ENCODE measurements at places on chromosomes 6 and 20. TPM values are rescaled to one million over a fixed set of nuclear protein-coding genes. Genes with fewer than 3 reads are reported as not detected.
A peak's percentile ranks its signal among the peaks of the same experiment; 100 is the strongest.

DNA sequence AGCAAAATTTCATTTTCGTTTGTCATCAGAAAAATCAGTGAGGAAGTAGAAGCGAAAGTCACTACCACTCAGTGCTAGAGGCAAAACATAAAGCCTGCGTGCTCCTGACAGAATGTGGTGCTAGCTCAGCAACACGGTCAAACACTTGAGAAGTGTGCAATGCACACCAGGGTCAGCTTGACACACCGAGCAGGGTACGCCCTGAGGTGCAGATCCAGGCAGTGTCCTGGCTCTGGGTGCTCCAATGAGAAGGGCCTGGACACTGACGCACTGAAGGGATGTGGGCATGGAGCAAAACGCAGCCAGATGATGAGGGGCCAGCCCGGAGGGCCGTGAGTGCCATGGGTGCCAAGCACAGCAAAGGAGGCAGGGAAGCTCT is 5.9 kb downstream of the RNASET2 start:
- no peak for DNase-seq

GRCh38 chr6:112682071-112682470 is 334.9 kb downstream of the RFPL4B start:
- no peak for DNase-seq

DNA sequence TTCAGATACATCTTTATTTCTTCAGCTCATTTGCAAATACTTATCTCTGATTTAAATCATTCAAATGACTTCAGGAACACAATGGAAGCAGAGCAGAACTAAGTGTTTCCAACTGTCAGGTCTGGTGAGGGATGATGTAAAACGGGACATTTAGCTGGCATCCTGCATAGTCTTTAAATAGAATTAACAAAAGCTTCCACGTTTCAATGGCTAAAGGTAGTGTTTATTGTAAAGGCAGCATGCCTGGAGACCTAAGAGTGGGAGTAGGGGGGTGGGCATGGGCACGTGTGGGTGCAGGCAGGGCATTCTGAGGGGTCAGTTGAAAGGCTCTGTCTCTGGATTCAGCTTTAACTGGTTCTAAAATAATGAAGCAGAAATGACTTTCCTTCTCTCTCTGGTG is 174.9 kb downstream of the PLCB1 start:
- DNase-seq, result no peak

DNA sequence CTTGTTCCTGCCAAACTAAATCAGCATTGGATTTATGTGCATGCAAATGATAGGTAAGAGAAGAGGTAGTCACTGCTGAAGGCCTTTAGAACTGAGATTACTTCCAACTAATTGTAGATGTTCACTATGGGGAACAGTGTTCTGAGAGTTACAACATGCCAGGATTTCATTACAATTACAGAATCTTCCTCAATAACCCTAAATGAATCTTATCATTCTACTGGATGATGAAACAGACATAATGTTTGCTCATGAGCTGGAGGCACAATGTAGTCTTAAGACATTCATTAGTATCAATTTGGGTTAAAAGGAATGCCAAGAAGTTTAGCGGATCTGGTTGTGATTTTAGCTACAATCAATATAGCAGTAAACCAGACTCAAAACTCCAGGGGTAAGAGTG is 248.9 kb upstream of the THEMIS start:
- DNase-seq, result no peak

- DNase-seq, result peak; percentile 97
These were observed 12.2 kb downstream of the TGIF2 start for GRCh38 chr20:36585410-36586125.

DNA sequence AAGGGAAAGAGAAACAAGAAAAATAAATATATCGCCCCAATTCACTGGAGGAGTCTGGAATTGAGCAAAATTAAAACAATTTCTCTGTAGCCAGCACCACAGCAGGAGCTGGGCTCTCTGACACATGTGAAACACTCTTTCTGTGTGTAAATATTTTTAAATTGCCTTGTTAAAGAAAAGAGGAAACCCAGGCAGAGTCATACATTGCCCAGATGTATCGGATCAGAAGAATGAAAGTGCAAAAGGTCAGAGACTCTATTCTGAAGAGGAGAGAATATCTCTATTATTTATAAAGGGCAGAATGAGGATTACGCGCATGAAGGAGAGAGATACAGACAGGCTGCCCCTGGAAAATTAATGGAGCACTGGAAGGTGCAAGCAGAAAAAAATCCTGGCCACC is 127.0 kb upstream of the MAN1A1 start:
- no peak for DNase-seq

- DNase-seq, result no peak
These were observed 26.1 kb downstream of the FARS2 start for GRCh38 chr6:5287205-5287965.

- DNase-seq, result no peak
These were observed 11.0 kb downstream of the SULF2 start for GRCh38 chr20:47774131-47774777.

DNA sequence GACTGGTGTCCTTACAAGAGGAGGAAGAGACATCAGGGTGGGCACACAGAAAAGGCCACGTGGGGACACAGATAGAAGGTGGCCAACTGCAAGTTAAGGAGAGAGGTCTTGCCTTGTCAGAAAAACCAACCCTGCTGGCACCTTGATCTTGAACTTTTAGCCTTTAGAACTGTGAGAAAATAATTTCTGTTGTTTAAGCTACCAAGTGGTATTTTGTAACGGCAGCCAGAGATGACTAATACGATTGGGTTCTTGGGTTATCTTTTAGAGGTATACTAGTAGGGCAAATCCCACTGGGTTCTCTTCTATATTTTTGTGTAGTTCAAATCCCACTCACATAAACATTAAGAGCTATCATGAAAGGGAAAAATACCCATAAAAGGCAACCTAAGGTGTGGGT is 31.9 kb upstream of the ZBTB24 start:
- no peak for DNase-seq

DNA sequence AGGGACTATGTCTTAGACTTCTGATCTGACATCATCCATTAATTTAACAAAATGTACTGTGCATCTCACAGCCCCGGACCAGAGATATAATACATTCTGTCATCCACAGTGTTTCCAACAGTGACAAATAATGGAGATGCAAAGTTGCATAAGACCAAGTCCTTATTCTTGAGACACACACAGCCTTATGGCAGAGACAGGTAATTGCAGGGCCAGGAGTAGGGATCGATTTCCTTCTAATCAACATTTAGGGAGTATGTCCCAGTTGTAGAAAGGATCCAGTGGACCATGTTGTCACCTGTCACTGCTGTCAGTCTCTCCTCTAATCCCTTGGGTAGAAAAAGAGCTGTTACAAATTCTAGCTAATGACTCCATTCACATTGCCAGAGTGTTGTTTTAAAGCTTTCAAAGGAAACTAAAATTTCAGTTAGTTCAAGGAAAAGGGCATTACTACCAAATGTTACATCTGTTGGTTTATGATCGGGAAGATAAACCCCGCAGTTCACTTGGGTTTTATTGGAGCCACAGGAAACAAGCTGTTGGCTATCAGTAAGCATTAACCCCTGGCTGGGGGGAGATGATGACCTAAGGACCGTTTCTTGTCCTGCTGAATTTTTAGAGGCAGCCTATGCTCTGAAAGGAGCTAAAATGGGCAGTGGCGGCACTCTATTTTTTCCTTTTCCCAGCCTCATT is 111.4 kb upstream of the ATXN1 start:
- peak; percentile 15 for DNase-seq

GRCh38 chr6:136975089-136975715 is 53.1 kb downstream of the SLC35D3 start:
- no peak for DNase-seq

DNA sequence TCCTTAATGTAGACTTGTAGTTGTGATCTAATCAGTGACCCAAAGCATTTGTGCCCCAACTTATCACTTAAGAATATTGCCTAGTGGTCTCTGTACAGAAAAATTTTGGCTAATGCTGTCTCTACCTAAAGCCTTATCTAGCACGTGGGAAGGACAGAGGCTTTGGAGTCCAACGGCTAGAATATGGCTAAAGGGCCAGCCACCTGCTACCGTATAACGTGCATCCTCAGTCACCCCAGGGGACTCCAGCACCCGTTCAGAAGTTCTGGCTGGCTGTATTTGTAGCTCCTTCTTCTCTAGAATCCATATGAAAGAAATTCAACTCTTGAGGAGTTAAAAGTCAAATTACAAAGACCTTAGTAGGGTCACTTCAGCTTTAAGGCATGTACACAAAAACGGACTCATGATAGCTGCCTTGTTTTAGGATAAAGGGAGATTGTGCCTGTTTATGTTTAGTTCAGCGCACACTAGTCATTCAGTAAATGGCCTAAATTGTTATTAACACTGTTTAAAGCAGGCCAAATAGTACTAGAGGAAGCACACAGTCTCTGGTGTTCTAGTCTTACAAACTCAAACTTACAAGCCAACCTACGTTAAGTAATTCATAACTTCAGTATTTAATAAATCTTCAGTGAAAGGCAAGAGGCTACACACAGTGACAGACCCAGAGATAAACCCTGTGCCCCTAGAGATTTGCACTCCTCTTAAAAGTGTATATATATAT is 407.5 kb upstream of the PLCB4 start:
- DNase-seq, result no peak

- peak; percentile 10 for DNase-seq
These were observed 392.3 kb downstream of the PLCB1 start for GRCh38 chr20:8524101-8525016.

DNA sequence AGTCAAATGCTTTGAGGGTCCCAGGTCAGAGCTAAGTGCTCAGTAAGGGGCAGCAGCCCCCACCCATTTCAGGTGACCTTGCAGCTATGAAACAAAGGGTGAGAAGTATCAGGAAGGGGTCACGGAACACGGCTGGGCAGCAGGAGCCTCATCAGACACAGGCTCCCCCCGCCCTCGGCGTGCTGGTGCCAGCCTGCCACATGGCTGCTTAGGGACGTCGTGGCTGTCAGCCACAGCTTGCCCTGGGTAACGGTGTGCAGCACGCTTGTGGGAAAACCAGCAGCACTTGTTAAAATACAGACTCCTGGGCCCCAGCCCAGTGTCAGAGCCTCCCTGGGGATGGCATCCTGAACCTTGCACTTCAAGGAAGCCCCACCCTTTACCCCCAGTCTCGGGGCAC is 39.3 kb downstream of the SSR1 start:
- no peak for DNase-seq

- no peak for DNase-seq
These were observed 22.6 kb upstream of the TINAG start for GRCh38 chr6:54285595-54285994.

DNA sequence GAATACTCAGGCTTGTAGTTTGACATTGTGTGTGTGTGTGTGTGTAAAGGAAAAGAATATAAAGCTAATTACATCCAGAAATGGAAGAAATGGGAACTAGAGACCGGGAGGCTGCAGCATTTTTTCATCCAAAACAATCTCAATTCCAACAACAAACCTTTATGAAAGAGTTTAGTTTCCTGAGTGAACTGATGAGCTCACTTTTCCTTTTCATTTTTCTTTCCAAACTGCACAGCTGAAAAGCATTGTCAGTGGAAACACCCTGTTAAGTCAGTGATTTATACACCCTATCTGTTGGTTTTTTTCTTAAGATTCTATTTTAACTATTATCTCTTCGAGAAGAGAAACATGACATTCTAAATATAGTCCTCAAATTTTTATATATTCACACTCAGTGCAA is 130.9 kb downstream of the RFPL4B start:
- no peak for DNase-seq

- no peak for DNase-seq
These were observed 138.9 kb downstream of the TENT5A start for GRCh38 chr6:81613606-81614005.

- DNase-seq, result no peak
These were observed 5.3 kb downstream of the MMUT start for GRCh38 chr6:49457771-49458170.

- peak; percentile 91 for DNase-seq
These were observed 244.9 kb downstream of the TSHZ2 start for GRCh38 chr20:53216856-53217576.

DNA sequence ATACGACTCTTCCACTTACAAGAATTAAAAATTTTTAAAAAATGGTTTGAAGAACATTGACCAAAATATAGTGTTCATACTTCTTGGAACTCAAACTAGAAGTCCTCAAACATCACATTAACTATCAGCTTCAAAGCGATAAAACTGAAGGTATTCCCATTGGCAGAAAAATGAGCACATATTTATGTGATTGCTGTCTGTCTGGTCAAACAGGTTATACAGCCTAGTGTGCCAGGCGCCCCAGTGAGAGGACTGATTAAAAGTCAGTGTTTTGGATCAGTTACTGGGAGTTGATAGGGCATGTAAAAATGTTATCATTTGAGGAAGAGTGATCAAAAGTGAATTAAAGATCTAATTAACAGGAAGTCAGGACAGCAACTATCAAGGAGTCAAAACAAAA is 738.8 kb downstream of the HDGFL1 start:
- no peak for DNase-seq

GRCh38 chr6:89807581-89807980 is 12.0 kb downstream of the MDN1 start:
- DNase-seq, result no peak

- no peak for DNase-seq
These were observed 74.4 kb downstream of the ELOVL4 start for GRCh38 chr6:79872986-79873385.

DNA sequence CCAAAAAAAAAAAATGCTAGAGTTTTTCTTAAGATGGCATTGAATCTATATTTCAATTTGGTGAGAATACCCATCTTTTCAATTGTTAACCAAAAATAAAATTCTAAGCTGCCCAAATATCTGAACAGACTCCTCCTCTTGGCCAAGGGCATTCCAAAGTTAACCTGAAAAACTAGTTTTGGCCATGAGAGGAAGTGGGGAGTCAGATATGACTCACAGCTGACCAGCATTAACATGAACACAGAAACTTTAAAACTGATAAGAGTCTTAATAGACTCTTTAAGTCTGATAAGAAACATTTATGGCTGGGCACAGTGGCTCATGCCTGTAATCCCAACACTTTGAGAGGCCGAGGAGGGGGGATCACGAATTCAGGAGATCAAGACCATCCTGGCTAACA is 171.3 kb downstream of the FAXC start:
- no peak for DNase-seq

GRCh38 chr20:52405417-52405816 is 213.8 kb upstream of the ZFP64 start:
- no peak for DNase-seq

DNA sequence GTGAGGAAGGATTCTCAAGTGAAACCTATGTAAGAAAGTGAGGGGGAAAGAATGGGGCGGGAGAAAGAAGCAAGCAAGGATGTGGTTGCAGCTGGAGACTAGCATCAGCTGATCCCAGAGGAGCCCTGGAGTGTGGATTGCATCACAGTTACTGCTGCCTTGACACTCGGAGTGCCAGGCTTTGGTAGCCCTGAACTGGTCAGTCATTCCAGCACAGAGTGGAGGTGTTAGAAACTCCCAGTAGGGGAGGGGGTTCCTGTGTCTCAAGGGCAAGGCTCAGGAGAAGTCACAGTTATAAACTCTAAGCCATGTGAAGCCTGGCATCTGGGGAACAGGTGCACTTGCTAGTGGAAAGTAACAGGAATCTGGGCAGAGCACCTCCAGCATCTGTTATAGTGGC is 23.5 kb downstream of the SNAP25 start:
- no peak for DNase-seq

- DNase-seq, result peak; percentile 64
These were observed 143.6 kb upstream of the SPACA1 start for GRCh38 chr6:87904011-87904410.

- peak; percentile 21 for DNase-seq
These were observed 807 bp downstream of the SNHG17 start for GRCh38 chr20:38434301-38434741.

Gene F13A1
- 0.32 TPM for polyA plus RNA-seq

Gene SDCBP2
- polyA plus RNA-seq, result 3.2 TPM

Gene ADGRF4
- not detected for polyA plus RNA-seq

Gene ARHGAP40
- polyA plus RNA-seq, result 0.30 TPM

Gene DSN1
- polyA plus RNA-seq, result 20.4 TPM

Gene PNRC1
- polyA plus RNA-seq, result 33.7 TPM

Gene OPN5
- polyA plus RNA-seq, result not detected

Gene DEFB124
- polyA plus RNA-seq, result not detected

Gene TMEM74B
- polyA plus RNA-seq, result 1.5 TPM

Gene SYCP2
- polyA plus RNA-seq, result 0.14 TPM

Gene NUP153
- polyA plus RNA-seq, result 22.0 TPM

Measured in GM23338 (cell line).